Foreskin keratinocyte (primary cell): ENCODE measurements at places on chromosomes 4 and X.

DNA sequence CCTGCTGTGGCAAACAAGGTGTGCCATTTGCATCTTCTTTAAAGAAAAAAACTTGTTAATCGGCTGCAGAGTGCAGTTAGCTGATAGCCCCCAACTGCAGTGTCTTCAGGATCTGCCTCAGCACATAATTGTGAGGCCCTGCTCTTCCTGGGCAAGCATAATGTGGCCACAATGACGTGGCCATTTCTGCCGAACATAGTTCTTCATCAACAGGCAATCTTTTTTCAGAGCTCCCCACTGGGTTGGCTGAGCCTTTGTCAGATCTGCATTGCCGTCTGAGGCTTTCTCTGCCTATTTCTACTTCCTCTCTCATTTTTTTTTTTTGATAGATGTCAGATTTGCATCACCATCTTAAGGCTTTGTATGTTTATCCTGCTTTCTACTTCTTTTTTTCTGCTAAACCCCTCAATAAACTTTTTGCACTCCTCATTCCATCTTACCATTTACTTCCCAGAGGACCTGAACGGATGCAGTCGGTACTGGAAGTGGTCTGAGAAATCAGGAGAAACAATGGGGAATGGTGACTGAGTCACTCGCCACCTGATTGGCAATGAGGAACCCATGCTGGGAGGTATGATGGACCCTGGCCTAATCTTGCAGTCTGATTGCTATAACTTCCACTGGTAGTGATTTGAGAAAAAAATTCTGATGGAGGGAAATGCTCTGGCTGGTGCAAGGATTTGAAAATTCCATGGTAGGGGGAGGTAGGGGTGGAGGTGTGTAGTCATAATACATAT, 21.2 kb upstream of the TAB3 start:
- no peak for DNase-seq

- DNase-seq: no peak
Observed at GRCh38 chr4:110610940-110611831, 11.7 kb downstream of the PITX2 start.

GRCh38 chrX:19846995-19847790, 40.2 kb downstream of the SH3KBP1 start:
- DNase-seq: peak; percentile 33

DNA sequence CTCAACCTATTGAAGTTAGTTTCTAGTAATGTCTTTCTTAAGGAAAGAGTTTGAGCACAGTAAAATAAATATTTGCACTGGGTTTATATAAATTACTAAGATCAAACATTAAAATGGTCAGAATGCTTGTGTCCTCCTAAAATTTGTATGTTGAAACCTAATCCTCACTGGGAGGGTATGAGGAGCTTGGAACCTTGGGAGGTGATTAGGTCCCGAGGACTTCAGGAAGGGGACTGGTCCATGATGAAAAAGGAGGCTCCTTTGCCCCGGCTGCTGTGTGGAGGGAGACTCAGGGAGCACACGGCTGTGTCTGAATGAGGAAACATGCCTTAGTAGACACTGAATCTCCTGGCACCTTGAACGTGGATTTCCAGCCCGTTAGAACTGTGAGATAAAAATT, 221.9 kb downstream of the TENM3 start:
- no peak for DNase-seq

DNA sequence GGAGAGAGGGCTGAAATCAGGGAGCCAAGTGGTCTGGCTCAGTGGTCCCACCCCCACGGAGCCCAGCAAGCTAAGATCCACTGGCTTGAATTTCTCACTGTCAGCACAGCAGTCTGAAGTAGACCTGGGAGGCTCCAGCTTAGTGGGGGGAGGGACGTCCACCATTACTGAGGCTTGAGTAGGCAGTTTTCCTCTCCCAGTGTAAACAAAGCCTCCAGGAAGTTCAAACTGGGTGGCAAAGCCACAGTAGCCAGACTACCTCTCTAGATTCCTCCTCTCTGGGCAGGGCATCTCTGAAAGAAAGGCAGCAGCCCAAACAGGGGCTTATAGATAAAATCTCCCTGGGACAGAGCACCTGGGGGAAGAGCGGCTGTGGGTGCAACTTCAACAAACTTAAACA, 88.1 kb downstream of the NPFFR2 start:
- DNase-seq: no peak
